CD4-positive, alpha-beta memory T cell (primary cell): ENCODE measurements at places on chromosomes 12 and 14. TPM values are rescaled to one million over a fixed set of nuclear protein-coding genes. Genes with fewer than 3 reads are reported as not detected.

GRCh38 chr14:23561259-23561658 lies 5.2 kb downstream of the THTPA start:
- no peak for DNase-seq

- DNase-seq = no peak
Measured at GRCh38 chr14:86639146-86639545, 1109.2 kb downstream of the FLRT2 start.

DNA sequence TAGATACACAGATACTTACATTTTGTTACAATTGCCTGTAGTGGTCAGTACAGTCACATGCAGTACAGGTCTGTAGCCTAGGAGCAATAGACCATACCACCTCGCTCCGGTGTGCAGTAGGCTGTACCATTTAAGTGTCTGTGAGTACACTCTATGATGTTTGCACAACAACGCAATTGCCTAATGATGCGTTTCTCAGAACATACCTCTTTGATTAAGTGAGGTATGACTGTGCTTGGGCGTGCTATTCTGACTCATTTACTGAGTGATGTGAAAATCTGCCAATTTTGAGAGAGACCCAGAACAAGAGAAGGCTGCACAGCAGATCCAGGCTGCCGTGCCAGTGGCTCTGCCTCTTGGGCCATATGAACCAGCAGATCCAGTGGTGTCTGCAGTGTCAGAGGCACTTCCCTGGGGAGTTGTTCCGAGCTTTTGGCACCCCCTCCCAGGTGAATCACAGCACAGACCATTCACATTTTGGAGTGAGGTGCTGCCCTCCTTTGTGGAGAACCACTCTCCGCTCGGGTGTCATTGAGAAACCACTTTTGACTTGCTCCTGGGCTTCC lies 20.4 kb downstream of the DLK1 start:
- no peak for DNase-seq

GRCh38 chr12:102201436-102202061 lies 3.9 kb upstream of the PMCH start:
- no peak for DNase-seq

SDSL gene
- 0.67 TPM for total RNA-seq

HOXC4 gene
- total RNA-seq = not detected

GRCh38 chr12:93183940-93184671 lies 193.6 kb upstream of the NUDT4 start:
- DNase-seq = no peak
